Kidney tubule cell (primary cell): ENCODE measurements at places on chromosomes 3 and 15.

- DNase-seq = peak; percentile 72
Observed at GRCh38 chr3:57756528-57757401, 656 bp downstream of the SLMAP start.

GRCh38 chr3:114404590-114404989 is 110.8 kb downstream of the TIGIT start:
- DNase-seq = peak; percentile 50

GRCh38 chr3:140844072-140844471 is 97.6 kb upstream of the SLC25A36 start:
- no peak for DNase-seq

DNA sequence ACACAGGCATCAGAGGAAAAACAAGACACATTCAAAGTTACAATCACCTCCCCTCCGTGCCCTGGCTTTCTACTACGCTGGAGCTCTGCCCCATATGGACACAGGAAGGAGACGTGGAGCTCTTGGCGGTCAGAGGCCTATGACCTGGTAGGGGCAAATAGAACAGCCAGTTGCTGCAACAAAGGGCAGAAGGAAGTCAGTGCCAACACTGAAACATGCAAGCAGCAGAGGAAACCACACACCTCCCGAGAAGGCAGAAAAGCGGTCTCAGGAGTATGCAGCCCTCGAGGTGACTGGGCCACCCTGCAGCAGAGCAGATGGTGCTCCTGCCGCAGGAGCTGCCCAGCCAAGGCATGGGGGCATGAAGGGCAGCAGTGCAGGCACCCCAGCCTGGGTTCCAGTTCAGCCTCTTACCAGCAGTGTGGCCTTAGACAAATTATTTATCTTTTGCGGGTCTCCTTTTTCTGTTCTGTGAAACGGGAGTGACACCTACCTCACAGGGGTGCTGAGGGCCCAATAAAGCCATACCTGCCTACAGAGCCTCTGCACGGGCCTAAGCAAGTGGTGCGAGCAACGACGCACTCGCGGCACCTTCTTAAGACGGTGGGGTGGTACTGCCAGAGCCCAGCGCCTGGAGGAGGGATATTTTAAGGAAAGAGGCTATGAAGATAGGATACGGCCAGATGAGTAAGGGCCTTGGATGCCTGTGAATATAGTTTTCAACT is 8.6 kb downstream of the ZXDC start:
- DNase-seq = no peak

DNA sequence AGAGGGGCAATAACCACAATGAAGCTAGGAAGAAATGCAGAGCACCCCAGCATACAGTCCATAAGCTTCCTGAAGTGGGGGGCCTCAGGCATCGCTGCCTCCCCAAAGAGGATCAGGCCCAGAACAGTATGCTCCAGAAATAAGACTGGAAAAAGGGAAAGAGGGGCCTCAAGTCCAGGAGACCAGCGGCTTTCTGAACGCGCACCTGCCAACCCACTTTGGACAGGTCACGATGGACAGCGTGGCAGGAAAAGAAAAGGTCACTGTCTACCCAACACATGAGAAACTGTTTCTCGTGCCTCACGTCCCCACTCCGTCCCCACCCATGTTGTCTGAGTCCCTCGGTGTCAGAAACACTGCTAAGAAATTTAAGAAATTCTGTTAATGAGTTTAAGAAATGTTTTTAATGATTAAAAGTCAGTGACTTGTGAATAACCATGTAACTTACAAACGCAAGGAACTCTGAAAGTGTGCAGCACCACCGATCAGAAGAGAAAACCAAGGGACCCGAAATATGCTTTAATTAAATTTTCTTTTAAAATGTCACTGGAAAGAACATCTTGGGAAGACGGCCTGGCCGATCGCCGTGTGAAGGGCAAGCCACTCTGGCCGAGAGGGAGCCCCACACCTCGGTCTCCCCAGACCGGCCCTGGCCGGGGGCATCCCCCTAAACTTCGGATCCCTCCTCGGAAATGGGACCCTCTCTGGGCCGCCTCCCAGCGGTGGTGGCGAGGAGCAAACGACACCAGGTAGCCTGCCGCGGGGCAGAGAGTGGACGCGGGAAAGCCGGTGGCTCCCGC is 1.7 kb upstream of the PPARG start:
- peak; percentile 42 for DNase-seq

GRCh38 chr15:41309226-41309905 is 23.0 kb downstream of the OIP5 start:
- DNase-seq = no peak
